ENCODE measurements at places on chromosomes 13 and 19.
A peak's percentile ranks its signal among the peaks of the same experiment; 100 is the strongest.

GRCh38 chr13:99908140-99908803 is 63.3 kb downstream of the ZIC5 start:
- no peak for DNase-seq

DNA sequence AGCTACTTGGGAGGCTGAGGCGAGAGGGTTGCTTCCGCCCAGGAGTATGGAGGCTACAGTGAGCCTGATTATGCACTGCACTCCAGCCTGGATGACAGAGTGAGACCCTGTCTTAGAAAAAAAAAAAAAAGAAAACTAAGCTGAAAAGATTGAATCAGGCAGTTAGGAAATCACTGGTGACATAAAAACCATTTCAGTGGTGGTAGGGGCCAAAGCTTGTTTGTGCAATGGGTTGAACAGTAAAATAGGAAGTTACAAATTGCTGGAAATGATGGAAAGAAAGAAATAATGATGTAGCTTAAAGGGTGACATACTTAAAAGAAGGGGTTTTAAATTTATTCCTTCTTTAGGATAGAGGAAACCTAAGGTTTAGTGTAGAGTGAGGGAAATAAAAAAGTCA is 4.8 kb upstream of the OXGR1 start:
- DNase-seq, result no peak

- no peak for DNase-seq
Observed at GRCh38 chr19:38844093-38844686, 5.6 kb downstream of the HNRNPL start.

DNA sequence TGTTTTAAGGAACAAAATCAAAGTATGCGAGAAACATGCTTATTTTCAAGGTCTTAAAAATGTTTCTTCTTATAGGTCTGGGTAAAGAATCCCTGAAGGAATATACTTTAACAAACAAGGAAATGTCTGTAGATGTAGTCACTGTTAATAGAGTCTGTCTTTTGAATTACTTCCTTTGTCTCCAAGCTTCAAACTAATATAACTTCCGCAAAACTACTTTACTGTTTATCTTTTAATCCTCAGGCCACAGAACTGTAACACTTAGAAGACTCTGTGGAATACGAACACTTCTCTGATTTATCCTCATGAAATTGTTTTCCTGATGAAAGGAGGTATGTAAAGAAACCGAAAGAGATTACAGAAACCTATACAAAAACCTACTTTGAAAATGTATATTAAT is 316.0 kb downstream of the PCDH9 start:
- DNase-seq, result no peak

GRCh38 chr13:23580684-23581060 is 10.5 kb downstream of the TNFRSF19 start:
- DNase-seq, result no peak

DNA sequence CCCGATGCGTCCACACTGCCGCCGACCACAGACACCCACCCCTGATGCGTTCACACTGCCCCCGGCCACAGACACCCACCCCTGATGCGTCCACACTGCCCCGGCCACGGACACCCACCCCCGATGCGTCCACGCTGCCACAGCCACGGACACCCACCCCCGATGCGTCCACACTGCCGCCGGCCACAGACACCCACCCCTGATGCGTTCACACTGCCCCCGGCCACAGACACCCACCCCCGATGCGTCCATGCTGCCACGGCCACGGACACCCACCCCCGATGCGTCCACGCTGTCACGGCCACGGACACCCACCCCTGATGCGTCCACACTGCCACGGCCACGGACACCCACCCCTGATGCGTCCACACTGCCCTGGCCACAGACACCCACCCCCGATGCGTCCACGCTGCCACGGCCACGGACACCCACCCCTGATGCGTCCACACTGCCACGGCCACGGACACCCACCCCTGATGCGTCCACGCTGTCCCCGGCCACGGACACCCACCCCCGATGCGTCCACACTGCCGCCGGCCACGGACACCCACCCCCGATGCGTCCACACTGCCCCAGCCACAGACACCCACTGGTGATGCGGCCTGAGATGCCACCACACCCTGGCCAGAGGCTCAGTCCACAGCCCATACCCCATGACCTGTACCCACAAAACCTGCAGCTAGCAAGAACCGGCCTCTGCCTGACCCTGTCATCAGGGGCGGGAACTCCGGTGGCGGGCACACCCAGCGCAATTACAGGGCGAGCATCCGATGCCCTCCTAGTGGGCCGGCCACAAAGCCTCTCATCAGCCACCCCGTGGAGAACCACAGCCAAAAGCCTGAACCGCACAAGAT is 28.4 kb downstream of the RASA3 start:
- DNase-seq, result no peak

DNA sequence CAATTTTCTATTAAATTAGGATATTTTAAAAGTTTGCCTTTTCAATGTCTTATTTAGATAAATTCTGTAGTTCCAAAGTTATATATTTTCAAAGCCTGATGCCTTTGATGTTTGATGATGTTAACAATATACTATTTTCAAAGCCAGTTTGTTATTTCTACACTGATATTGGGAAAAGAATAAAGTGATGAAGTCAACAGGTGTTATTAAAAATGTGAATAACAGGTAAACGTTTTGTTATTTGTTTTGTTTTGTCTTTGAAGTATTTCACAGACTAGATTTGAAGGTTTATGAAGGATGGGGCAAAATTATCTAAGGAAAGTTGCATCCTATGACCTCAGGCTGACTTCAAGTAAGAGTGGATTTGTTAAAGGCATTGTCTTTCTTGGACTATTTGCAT is 33.1 kb upstream of the ZNF420 start:
- DNase-seq, result no peak

DNA sequence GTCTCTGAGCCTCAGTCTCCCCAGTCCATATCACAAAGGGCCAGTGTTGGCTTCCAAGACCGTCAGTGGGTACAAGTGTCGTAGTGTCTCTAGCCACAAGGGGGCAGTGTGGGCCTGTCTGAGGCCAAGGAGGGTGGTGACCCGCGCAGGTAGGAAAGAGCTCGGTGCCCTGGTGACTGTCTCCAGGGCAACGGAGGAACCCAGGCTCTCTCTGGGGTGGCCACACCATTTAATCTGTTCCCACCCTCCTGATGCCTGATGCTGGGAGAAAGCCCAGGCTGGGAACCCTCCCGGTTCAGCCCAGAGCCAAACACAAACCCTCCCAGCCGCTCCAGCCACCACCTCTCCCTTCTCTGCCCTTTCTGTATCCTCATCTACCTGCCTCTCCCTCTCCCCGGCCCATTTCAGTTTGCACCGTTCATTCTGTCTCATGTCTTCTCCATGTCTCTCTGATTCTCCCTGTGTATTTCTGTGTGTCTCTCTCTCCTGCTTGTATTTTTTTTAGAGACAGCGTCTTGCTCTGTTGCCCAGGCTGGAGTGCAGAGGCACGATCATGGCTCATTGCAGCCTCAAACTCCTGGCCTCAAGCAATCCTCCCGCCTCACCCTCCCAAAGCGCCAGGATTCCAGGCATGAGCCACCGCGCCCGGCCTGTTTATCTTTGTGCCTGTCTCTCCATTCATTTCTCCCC is 17.5 kb upstream of the MEIS3 start:
- DNase-seq, result peak; percentile 31

- no peak for DNase-seq
Observed at GRCh38 chr13:97856304-97856675, 97.2 kb upstream of the IPO5 start.

- DNase-seq, result no peak
Observed at GRCh38 chr19:28603453-28603852, 609.5 kb downstream of the UQCRFS1 start.

GRCh38 chr13:105047676-105048295 is 1487.7 kb downstream of the EFNB2 start:
- DNase-seq, result no peak

- no peak for DNase-seq
Observed at GRCh38 chr19:58033741-58034476, at the start of gene ZSCAN1. TSS of gene ZSCAN1 (plus strand) at chr19:58034025. CDS start at chr19:58037837, 3,812 bp downstream.

DNA sequence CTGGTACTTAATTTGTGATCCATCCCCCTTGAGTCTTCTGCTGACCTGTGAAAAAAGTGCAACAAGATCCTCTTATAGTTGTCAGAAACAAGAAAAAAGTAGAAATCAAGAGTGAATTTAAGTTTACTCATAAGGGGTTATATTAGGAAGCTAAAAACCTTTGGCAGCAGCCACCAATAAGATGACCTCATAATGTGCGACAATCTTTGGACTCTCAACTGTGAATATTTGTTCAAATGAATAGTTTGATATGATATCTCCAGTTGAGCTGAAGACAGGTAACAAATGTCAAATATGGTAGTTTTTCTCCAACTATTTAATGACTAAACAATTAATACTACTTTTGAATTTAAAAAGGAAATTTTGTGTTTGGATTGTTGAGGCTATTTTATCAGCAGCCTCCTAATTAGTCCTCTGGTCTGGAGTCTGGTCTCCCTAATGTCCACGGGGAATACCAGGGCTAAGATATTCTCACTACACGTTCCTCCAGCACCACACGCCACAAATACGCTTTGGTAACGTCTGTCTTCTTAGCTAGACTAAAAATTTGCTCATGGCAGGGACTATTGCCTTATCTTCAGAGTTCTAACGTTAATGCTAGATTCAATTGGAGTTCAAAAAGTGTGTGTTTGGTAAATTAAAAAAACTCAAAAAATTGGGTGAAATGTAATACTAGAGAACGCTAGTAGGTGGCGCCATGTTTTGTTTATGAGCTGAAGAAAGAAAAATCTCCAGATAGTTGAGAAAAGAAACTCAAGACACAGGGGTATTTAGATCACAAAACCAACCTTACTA is 51.0 kb upstream of the PDX1 start:
- peak; percentile 3 for DNase-seq

- no peak for DNase-seq
Observed at GRCh38 chr19:1080360-1081161, 13.6 kb downstream of the ARHGAP45 start.

DNA sequence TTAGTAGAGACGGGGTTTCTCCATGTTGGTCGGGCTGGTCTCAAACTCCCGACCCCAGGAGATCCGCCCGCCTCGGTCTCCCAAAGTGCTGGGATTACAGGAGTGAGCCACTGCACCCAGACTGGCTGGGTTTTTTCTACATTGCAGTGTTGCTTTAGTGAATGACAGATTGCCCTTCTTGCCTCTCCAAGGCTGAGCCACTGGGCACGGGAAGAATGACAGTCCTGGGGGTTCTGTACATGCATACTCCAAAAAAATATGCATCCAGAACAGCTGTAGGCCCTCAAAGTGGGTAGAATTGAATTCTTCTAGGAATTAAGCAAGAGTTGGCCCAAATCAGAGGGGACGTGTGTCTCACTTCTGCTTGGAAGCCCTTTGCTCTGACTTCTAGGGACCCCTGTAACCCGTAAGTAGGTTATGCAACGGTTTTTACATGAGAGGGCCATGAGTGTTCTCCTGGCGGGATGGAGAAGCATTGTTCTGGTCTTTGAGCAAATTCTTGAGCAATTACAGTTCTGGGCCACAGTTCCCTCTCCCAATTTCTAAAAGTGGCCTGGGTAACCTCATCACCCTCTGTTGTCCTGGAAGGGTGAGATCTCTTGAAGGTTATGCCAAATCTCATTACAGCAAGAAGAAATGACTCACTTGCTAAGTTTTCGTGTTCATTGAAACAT is 3.6 kb downstream of the ACTN4 start:
- DNase-seq, result peak; percentile 98

DNA sequence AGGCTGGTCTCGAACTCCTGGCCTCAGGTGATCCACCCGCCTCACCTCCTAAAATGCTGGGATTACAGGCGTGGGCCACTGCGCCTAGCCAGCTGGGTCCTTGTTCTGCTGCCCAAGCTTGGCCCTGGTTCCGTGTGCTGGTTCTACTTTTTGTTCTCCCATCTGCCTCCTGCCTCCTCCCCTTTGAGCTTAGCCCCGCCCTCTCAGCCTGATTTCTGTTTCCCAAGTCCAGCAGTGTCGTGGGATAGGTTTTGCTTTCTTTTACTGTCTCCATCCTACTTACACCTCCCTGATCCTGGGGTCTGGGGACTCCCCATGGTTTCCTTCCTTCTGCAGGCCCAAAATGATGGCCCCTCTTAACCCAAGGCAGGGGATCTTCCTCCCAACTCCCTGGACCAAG is 2.4 kb downstream of the BLOC1S3 start:
- no peak for DNase-seq

- peak; percentile 80 for DNase-seq
Observed at GRCh38 chr13:106143392-106143791, 392.1 kb downstream of the EFNB2 start.

DNA sequence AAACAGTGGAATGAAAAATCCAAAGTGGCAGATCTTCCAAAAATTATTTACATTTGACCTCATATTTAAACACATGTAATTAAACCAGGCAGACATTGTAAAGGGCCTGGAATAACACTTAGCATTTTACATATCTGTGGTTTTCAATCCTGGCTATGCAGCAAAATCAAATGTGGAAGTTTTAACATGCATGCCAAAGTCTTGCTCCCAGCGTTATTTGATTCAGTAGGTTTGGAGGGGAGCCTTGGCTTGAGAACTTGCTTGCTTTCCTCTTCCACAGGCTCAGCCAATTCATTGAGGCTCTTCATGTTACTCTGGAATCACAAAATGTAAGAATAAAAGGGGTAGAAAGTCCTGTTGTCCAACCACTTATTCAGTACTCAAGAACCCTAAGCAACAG is 42.5 kb upstream of the INTS6 start:
- DNase-seq, result no peak

All from HCEC 1CT (cell line).